Stimulated activated CD8-positive, alpha-beta memory T cell treated with anti-CD3 and anti-CD28 coated beads, Interleukin-12 subunit alpha, Interleukin-12 subunit beta, amount 100 ng/mL, for 4 hours (primary cell): ENCODE measurements at places on chromosomes 4 and X.

DNA sequence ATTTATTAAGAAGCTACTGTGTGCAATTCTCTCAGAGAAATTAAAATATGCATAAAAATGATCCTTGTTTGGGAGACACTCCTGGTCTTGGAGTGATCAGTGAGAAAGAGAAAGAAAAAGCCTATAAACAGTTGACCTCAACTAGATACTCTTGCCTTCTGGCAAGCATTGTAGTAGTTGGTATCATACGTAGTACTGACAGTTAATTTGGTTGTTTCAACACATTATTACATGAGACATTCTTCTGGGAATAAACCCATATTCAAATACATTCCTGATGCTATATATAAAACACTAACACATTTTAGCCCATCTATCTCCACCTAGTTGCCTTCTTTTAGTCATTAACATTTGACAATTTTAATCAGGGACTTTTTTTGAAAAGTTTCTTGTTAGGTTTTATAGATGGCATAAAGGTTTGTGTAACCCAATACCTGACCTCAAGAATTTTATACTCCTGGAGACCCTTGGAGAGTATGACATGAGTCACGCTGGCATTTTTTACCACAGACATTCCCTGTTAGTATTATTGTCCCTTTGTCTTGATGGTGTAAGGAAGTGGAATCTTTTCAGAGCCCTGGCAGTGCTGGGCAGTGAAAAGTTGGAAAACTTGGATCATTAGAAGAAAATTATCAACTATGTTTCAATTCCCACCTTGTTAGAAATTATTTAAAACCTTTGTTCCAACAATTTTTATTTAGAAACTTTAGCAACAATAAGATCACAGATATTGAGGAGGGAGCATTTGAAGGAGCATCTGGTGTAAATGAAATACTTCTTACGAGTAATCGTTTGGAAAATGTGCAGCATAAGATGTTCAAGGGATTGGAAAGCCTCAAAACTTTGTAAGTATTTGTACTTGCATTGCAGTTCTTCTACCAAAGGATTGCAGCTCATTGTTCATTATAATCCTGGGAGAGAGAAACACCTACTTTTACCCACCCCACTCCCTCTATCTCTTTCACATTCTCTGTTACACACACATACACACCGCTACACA is 167.1 kb upstream of the PACRGL start:
- DNase-seq, result no peak

- DNase-seq, result peak; percentile 45
Measured at GRCh38 chr4:36351082-36351666, 69.8 kb downstream of the DTHD1 start.

DNA sequence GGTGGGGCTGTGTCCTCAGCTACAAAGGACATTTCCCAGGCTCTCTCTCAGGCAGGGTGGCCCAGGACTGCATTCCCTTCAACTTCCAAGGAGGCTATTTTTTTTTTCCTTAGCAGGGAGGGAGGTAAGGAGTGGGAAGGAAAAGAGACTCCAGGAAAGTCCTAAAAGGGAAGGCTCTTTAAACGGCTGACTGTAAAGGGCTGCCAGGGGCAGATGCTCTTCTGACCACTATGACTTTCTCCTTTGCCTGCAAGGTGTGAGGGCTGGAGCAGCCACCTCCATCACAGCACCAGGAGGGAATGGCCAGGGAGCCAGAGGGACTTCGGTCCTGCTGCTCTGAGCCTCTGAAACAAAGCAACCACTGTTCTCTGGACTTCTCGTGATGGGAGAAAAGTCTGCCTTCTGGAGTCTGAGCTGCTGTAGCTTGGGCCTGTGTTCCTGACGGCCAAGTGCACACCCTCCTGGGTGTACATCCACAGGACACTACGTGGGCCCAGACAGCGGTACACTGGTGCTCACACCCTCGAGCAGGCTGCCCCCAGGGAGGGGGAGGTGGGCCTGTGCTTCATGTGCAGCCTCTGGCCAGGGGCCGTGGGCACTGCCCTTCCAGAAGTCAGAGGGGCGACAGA is 17.9 kb downstream of the NAT8L start:
- no peak for DNase-seq

DNA sequence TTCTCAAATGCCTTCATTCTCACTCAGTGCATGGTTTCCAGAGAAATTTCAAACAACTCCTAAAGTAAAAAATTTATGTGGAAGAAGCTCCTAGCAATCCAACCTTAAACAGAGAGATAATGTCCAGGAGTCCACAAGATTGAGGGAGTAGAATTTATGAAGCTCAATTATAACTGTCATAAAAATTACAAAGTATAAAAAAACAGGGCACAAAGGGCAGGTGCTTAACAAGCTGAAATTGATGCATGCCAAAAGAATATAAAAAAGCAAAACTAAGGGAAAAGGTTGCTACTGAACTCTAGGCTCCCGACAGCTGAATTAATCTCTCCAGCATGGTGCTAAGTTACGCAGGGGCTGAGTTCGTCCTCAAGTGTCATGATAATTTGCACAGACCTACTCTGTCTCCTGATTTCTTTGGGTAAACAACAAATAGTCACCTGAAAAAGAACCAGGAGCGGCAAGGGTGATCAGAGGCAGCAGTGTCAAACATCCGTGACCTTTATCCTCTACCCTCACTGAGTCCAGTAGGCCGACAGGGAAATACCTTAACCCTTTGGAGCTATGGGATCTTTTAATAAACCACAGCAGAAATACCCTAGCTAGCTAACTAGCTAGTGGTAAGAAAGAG is 47.2 kb upstream of the RELL1 start:
- DNase-seq, result no peak

DNA sequence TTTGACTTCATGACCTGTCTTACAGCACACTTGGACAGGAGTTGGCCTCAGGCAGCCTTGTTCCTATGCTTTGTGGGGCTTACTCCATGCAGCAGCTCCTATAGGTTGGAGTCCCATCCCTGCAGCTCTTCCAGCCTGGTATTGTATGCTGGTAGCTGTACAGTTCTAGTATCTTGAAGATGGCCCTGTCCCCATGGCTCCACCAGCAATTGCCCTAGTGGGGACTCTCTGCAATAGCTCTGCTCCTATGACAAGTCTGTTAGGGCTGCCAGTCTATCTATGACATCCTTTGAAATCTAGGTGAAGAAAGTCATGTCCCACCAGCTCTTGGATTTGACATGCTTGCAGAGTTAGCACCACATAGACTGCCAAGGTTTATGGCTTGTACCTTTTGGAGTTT is 252.6 kb downstream of the ANTXR2 start:
- DNase-seq, result no peak
